Body of pancreas (tissue), 4 donors: ENCODE measurements at places on chromosomes 2 and 18.

- no peak for DNase-seq
Observed at GRCh38 chr2:107303964-107304363, 418.0 kb upstream of the ST6GAL2 start.

DNA sequence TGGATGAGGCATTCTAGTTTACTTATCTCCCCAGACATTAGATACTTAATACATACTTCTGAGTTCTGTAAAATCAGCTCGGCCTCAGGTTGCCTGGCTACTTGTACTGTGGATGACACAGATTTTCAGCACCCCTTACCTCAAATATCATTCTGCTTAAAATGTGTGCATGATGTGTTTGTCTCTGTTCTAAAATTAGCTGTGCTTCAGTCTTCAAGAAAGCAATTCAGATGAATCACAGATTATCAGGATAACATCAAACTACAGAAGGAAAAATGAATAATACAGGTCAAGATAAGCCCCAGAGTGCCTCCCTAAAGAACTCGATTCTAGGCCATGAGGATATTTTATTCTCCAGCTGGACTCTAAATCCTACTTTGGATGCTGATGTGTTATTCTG is 21.3 kb upstream of the MAPRE2 start:
- no peak for DNase-seq

GRCh38 chr2:240759459-240759858 is 60.6 kb downstream of the KIF1A start:
- DNase-seq: no peak

DNA sequence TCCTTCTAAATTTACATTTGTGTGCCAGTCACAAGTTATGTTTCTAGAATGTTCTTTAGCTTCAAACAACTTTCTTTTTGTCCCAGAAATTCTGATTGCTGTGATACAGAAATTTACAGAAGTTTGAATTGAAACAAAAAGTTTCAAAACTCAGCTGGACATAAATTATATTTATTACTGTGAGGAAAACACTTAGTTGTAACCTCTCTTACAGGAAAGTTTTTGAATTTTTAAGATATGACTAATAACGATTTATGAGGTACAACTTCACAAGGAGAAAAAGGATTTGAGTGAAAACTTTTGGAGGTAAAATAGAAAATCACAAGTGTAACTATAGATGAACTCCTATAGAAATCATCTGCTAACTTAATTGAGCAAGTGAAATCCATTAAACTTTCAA is 205.3 kb downstream of the TMEM247 start:
- DNase-seq: no peak

GRCh38 chr2:68805025-68805424 is 66.2 kb downstream of the BMP10 start:
- DNase-seq: no peak

GRCh38 chr2:105400138-105400540 is 1.3 kb upstream of the FHL2 start:
- no peak for DNase-seq

DNA sequence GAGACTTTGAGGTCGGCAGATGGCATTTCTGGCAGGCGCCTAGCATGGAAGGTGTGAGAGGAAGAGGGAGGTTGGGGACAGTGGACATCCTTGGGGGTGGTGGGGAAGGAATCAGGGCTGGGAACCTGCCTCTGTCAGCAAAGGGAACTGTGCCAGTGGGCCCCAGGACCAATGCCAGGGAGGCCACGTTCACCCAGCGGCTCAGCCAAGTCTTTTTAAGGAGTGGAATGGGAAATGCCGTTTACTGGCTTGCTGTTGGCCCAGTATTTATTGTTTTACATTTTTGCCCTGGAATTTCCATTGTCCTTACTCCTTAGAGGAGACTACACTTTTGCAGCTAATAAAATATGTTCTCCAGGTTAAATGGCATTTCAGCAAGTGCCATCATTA is 135.2 kb downstream of the MCFD2 start:
- DNase-seq: no peak

GRCh38 chr18:13409997-13410396 is 191.4 kb downstream of the LDLRAD4 start:
- DNase-seq: no peak

GRCh38 chr2:128003463-128003862 is 24.4 kb downstream of the SAP130 start:
- no peak for DNase-seq

- no peak for DNase-seq
Observed at GRCh38 chr2:8141079-8141707, 540.7 kb upstream of the ID2 start.
